Hematopoietic multipotent progenitor cell treated with erythropoietin and hydrocortisone succinate and interleukin-3 and kit ligand, for 8 days (in vitro differentiated cells): ENCODE measurements at places on chromosomes 16 and 17.

DNA sequence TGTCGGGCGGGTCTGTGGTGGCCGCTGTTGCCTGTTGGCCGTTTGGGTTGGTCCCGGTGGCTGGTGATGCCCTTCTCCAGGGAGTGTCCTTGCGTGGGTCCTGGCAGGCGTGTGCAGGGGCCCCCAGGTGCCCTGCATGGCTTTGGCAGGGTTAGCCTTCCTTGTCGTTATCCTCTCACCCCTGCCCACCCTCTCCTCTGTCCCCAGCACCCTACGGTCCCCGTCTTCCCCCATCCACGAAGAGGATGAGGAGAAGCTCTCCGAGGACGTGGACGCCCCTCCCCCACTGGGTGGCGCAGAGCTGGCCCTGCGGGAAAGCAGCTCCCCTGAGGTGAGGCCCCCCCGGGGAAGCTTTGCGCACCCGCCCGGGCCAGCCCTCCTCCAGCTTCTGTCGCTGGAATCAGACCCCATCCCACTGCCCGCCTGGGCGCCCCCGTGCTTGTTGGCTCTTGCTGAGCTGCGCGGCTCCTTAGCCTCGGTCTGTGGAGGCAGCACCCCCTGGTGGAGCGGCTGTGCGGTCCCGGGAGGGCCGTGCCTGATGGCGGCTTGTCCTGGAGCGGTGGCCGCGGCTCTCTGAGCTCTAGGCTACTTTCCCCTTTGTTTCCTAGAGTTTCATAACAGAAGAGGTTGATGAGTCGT, 10.6 kb upstream of the NUDT16L1 start:
- peak; percentile 18 for DNase-seq

GRCh38 chr17:19541445-19541844, 7.8 kb downstream of the SLC47A1 start:
- no peak for DNase-seq

- no peak for DNase-seq
These were observed 8.5 kb downstream of the CPNE7 start for GRCh38 chr16:89583895-89584644.

- no peak for DNase-seq
These were observed 4.3 kb upstream of the CAPN15 start for GRCh38 chr16:523097-523741.

DNA sequence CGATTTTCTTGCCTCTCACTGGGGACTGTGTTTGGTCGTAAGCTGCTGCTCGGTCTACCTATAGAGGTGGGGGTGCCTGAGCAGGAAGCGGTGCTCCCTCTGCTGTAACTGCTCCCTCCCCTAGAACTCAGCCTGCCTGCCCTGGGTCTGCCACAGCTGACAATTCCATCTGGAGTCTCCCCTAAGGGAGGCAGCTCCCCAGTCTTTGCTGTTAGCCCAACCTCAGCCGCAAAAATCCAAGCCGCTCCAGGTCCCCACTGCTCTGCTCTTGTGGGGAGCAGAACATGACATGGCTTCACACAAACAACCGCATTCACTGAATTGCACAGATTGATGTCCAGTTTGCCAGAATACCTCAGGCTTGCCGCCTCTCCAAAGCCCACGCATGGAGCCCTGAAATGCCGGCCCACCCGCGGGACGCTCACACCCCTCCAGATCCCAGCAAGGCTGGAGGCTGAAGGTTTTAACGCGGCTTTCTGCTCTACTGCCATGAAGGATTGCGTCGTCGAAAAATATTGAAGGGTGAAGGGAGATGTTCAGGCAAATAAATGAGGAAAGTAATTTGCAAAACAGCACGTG, 221.5 kb upstream of the FOXF1 start:
- no peak for DNase-seq

DNA sequence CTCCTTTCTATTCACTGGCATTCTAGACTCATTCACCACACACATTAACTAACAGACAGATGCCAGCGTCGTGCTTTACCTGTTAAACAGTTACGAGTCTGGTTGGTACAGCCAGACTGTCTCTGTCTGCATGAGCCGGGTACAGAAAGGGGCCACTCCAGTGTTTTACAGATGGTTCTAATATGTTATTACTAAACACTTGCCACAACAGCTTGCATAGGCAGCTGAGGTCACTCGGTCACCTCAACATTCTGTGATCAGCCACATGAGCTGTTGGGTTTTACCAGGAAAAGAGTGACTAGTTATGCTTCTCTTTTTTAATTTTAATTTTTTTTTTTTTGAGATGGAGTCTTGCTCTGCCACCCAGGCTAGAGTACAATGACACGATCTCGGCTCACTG, 25.2 kb downstream of the CD300A start:
- DNase-seq: no peak

GRCh38 chr17:6512552-6512951, 43.8 kb downstream of the PITPNM3 start:
- DNase-seq: no peak

DNA sequence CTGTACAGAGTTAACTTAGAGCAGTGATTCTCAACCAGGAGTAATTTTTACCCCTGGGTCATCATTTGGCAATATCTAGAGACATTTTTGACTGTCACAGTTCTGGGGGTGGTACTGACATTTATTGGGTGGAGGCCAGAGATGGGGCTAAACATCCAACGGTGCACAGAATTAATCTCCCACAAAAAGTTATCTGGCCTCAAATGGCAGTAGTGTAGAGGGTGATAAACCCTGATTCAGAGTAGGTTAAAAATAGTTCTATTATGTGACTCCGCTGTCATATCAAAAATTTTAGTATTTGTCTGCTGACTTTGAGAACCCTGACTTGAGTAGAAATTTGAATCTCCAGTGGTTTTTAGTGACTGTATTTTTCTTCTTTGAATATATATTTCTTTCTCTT, 19.1 kb downstream of the VPS35L start:
- DNase-seq: peak; percentile 80

DNA sequence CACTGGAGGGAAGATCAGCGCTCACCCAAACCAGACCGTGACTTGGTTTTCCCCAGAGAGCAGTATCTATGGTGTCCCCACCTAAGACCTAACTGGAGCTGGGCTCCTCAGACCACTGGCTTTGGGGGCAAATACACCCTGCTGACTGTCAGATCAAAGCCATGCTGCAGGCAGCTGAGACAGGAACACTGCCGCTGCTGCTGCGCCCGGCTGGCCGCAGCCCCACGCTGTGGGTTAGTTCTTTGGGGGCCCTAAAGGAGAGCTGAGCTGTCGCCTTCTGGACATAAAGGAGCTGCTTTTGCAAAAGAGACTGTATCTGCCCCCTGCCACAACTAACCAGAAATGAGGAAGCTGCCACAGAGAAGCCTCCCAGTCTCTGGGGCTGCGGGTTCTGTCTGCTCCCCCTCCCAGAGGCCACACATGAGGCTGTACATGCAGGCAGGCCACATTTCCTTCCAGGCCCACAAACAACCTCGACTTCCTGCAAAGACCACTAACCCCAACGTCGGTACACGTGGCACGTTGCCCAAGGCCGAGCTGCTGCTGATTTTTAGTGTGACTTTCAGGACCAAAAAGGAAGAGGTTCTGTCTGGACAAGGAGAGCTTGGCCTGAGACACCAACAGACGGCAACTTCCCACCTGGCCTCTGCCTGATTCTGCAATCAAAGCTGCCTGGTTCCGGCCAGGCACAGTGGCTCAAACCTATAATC, 18.2 kb upstream of the ABR start:
- DNase-seq: peak; percentile 69

DNA sequence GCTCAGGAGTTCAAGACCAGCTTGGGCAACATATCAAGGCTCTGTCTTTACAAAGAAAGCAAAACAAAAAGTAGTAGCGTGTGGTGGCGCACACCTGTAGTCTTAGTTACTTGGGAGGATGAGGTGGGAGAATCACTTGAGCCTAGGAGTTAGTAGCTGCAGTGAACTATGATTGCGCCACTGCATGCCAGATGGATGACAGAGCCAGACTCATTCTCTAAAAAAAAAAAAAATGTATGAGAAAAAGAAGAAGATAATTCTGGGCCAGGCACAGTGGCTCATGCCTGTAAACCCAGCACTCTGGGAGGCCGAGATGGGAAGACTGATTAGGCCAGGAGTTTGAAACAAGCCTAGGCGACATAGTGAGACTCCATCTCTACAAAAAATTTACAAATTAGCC, 28.5 kb downstream of the STAT5B start:
- no peak for DNase-seq
